ENCODE measurements at places on chromosomes 1 and 21. TPM values are rescaled to one million over a fixed set of nuclear protein-coding genes. Genes with fewer than 3 reads are reported as not detected.

- no peak for DNase-seq
Observed at GRCh38 chr1:192951691-192952460, 107.3 kb downstream of the UCHL5 start.

- DNase-seq, result no peak
Observed at GRCh38 chr1:232856541-232856940, 51.3 kb downstream of the MAP10 start.

GRCh38 chr1:86155051-86155806, 1.3 kb downstream of the COL24A1 start:
- peak; percentile 77 for DNase-seq

OR6K3 gene
- total RNA-seq, result not detected

DNA sequence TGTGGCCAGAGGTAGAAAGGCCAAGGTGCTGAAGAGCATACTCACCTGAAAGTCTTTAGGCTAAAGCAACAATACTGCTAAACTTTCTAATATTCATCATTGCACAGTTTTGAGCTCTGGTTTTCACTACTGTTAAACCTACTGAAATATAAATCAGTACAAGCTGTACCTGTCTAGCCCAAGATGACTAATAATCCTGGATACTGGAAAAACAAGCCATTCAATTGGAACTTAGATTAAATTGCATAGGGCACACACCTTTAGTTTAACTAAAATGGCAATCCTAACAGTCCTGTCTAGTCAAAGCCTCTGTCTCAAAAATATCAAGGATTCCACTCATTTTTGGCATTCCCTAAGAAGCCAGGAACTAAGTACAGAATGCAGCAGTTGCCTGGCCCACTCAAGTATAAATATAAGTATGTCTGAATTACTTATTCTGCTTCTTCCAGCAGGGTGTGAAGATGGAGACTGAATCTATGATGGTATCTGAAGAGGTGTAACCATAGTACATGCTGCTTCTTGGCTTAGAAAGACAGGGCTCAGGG, 3.1 kb downstream of the CHML start:
- no peak for DNase-seq
